RWPE2 (cell line): ENCODE measurements at places on chromosomes 6 and 20.
A peak's percentile ranks its signal among the peaks of the same experiment; 100 is the strongest.

GRCh38 chr20:6530254-6530653, 237.2 kb upstream of the BMP2 start:
- DNase-seq, result no peak

DNA sequence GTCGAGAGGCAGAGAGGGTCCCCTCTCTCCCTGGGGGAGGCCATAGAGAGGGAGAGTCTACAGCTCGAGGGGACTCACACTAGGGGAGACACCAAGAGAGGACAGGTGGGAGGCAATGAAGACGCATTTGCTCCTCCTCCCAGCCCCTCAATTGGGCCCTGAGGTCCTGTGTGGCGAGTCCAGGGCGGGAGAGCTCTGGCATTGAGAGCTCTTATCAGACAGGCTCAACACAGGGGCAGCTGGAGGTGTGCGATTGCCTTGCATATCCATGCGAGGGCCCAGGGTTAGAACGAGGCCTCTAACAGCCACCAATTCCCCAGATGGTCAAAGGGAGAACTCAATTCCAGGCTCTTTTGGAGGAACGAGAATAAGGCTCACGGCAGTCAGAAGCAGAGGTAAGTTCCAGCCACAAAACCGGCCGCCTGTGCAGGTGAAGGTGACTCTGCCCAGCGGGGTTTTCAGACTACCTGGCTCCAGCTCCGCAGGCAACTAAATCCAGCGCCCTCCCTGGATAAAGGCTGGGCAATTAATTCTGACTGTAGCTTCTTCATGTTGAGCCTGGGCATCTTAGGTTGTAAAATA, 94.0 kb upstream of the MPC1 start:
- DNase-seq, result no peak

- DNase-seq, result no peak
These were observed 210.0 kb downstream of the OGFRL1 start for GRCh38 chr6:71498638-71499037.

DNA sequence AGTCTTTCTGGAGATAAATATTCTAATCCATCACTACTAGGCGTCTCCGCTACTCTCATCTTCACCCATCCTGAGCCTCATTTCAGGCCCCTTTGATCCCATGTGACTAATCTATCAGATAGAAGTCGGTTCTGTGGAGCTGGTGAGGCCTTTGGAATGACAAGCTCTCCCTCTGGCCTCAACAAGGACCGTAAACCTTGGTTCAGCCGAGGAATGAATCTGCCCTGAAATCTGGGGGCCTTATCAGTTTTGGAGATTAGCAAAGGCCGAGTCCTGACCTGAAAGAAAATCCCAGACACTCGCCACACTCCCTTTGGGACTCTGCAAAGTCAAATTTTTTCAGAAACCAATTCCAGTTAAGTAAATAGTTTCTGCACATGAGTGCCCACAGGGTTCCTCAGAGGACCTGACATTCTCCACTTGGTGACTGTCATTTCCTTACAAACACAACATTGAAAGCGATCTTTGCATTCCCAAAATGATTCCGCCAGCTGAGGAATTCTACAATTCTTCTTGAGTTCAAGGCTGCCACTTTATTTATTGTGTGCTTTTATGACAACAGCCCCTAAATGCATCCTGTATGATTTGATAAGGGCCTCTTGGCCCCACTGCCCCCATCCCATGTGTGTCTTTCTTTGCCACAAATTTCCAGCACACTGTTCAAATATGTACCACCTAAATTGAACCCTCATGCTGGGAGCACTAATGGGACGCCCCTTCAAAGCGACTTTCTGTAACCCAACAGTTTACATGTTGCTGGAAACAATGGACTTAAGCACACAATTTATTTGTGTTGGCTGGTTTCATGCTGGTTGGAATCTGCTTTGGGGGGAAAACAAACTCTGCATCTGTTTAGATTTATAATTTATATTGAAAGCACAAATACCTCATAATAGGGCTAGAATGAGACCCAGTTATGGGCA, 10.0 kb upstream of the RIPOR3 start:
- no peak for DNase-seq

DNA sequence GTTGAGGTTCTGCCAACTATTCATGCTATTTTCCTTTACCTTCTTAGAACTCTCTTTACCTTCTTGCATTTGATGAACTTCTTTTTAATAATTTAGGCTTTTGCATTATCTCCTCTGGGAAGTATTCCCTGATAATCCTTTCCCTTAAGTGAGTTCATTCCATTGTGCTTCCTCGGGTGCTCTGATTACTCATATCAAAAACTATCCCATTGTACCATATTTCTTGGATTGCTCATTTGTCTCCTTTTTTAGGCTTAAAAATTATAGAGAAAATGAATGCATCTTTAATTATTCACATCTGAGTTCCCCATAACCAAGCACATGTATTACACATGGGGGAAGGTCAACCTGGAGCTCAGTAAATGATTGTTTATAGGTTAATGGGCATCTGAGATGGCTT, 2.5 kb downstream of the CALHM4 start:
- DNase-seq, result no peak

DNA sequence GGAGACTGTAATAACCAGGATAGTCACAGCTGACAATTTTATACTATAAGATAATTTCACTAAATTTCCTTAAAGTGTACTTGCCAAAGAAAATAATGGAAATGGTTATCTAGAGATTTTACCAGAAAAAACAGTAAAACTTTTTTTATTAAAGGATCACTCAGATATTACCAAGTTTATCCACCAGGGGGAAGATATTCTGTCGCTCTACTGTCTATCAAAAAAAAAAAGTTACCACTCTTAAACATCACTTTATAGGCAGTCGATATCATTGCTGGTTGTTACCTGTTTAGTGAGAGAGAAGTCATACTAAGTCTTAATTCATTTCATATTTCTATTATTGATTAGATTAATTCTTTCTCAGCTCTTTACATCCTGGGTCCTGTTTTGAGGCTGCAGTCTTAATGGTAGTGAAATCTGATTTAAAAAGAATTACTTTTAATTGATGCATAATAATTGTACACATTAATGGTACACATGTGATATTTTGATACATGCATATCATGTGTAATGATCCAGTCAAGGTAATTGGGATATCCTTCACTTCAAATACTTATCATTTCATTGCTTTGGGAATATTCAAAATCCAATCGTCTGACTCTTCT, 18.9 kb downstream of the L3MBTL3 start:
- DNase-seq, result no peak

DNA sequence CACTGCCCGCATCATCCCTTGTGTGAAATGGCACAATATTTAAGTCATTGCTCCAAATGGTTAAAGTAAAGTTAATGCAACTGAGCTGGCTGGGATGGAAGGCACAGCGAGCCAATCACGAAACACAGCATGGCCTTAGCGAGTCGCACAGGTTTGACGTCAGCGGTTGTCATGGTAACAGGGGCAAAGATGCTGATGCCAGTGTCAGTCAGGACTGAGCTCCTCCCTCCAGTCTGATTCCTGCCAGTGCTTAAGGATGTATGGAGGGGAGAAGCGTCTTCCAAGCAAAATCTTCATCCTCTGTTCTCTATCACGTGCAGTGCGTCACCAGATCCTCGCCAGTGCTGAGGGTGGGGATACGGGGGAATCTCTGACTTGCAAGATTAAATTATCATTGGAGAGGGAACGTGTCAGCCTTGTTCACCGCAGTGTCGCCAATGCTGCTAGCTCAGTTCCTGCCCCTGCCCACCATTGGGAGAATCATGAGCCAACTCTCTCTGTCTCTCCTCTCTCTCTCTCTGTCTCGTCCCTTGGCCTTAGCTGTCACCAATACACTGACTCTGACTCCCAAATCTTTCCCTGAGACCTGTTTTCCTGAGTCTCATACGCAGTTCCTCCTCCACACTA, 24.5 kb downstream of the TSPYL4 start:
- DNase-seq, result no peak

DNA sequence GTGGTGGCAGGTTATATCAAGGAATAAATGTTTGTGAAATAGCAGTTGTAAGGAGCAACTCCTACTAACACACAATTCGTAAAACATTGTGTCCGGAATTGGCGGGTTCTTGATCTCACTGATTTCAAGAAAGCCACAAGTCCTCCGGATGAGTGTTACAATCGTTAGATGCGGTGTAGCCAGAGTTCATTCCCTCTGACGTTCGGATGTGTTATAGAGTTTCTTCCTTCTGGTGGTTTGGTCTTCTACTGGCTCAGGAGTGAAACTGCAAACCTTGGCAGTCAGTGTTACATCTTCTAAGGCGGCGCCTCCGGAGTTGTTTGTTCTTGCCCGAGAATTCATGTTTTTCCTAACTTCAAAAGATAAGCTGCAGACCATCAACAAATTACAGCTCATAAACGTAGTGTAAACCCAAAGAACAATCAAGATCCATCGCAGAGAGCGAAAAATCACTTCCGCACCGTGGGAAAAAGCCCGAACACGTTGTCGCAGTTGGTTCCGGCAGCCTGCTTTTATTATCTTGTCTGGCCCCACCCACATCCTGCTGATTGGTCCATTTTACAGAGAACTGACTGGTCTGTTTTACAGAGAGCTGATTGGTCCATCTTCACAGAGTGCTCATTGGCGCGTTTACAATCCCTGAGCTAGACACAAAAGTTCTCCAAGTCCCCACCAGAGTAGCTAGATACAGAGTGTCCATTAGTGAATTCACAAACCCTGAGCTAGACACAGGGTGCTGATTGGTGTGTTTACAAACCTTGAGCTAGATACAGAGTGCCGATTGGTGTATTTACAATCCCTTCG, 58.2 kb downstream of the TRIM27 start:
- DNase-seq, result peak; percentile 72

DNA sequence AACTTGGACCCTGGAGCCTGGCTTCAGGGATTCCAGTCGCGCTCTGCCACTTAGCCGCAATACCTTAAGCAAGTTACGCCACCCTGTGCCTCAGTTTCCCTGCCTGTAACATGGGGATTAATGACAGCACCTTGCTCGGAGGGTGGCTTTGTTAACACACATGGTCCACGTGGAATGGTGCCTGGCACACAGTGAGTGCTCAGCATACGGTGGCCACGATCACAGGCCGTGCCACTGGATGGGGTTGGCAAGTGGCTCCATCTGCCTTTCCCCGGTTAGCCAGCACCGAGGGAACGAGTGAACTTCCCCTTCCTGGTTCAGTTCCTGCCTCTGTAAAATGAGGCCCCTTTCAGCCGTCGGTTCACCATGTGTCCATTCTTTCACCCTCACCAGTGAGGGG, 17.2 kb downstream of the C6orf132 start:
- no peak for DNase-seq

GRCh38 chr6:90098627-90099026, 198.0 kb downstream of the BACH2 start:
- no peak for DNase-seq

- no peak for DNase-seq
These were observed 70.6 kb upstream of the L3MBTL3 start for GRCh38 chr6:129947797-129948196.

- no peak for DNase-seq
These were observed 6.5 kb downstream of the TGM6 start for GRCh38 chr20:2387180-2387577.

GRCh38 chr20:62885896-62886708, 24.5 kb upstream of the TCFL5 start:
- DNase-seq, result no peak

- DNase-seq, result no peak
These were observed 92.3 kb downstream of the RNF182 start for GRCh38 chr6:14016935-14017625.

DNA sequence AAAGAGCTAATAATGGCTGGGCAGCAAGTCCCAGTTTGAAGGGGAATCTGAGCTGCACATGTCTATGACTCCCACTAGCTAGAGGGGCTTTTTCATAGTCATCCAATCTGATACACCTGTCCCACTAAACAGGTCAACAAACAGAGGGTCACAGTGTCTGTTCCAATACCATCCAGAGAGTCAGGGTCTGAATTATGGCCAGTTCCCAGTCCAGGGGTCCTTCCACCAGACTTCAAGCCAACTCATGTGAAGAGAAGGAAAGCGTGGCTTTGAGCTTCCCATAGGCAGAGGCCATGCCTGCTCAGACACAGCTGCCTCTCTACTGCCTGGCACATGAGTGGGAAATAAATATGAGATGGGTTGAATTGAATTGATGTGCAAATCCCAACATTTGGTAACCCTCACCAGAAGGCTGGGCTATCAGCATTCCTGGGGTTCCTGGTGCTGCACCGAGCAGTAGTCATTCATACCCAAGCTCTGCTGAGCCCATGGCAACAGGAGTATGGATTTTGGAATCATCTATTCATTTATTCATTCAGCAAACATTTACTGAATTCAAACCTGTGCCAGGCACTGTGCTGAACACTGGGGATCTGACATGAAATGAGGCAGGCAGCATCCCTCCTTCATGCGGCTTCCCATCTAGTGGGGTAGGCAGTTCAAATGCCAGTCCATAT, 17.2 kb downstream of the TP53RK start:
- no peak for DNase-seq

GRCh38 chr20:50572938-50573777, 63.0 kb downstream of the PTPN1 start:
- DNase-seq, result no peak

GRCh38 chr6:54907355-54907754, 60.8 kb downstream of the FAM83B start:
- DNase-seq, result no peak

GRCh38 chr6:6455272-6455671, 133.2 kb upstream of the LY86 start:
- DNase-seq, result no peak

GRCh38 chr20:45940053-45940452, 5.6 kb downstream of the PCIF1 start:
- no peak for DNase-seq

- no peak for DNase-seq
These were observed 8.7 kb downstream of the PLAGL1 start for GRCh38 chr6:143999406-143999805.

- DNase-seq, result no peak
These were observed 70.4 kb upstream of the FUCA2 start for GRCh38 chr6:143581835-143582480.

DNA sequence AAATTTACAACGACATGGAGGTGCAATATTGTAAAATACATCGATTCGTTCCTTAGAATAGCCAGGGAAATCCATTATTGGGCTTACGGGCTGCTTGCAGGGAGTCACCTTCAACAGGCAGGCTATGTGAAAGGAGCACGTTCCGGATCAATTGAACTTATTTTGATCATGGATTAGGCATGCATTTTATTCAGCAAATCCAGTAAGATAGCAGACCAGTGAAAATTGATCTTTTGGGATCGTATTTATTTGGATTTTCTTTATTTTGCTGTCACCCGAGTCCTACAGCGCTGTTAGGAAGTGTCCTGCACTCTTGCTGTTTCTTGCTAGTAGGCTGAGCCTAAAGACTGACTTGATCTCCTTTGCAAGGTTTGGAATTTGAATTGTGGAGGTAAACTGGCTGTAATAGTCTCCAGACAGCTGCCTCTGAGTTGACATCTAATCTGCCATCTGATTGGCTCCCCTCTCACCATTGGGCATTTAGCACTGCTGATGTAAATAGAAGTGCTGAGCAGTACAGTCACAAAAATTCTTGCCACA, 3.0 kb downstream of the ARID1B start:
- DNase-seq, result no peak

GRCh38 chr6:139311831-139312230, 20.0 kb upstream of the TXLNB start:
- no peak for DNase-seq

GRCh38 chr6:157070403-157071107, 252.8 kb downstream of the TMEM242 start:
- no peak for DNase-seq

GRCh38 chr6:56169366-56169765, 78.0 kb downstream of the COL21A1 start:
- DNase-seq, result no peak

GRCh38 chr6:68635412-68635705, 277 bp downstream of the ADGRB3 start:
- DNase-seq, result no peak

GRCh38 chr6:65719101-65719500, 12.1 kb upstream of the EYS start:
- no peak for DNase-seq

GRCh38 chr20:50504231-50504823, 5.9 kb upstream of the PTPN1 start:
- peak; percentile 59 for DNase-seq
